GM20000 (cell line): ENCODE measurements at places on chromosomes 7 and 10.

- DNase-seq = peak; percentile 80
These were observed 1.8 kb downstream of the SNCG start for GRCh38 chr10:86960003-86960862.

DNA sequence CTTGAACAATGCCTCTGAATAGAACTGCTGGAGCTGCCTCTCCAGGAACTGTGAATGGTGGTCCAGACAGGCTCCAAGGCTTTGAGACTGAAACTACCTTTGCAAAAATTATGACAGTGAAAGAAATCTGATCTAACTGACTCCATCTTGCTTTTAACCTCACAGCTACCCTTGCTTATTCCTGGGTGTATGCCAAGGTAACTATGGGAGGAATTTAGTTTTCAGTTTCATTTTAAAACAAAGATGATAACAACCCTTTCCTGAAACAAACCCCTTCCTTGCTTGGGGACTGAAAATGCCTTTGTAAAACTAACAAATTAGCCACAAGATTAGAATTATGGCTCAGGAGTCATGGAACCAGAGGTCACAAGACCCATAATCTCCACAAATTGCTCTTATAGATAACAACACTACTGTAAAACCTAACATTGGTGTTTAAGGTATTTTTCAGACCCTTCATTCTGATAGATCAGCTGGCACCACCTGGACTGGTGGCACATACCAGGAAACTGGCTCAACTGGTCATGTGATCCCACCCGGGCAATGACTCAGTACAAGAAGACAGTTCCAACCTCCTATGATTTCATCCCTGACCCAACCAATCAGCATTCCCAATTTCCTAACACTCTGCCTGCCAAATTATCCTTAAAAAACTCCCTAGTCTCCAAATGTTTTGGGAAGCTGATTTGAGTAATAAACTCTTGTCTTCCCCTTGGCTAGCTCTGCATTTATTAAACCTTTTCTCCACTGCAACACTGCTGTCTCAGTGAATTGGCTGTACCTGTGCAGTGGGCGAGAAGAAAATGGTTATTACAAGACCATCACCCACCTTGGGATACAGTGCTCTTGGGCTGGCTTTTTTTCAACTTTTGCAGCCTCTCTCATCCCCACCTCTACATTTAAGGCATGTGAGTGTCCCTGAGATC lies 608.1 kb downstream of the TYW1 start:
- DNase-seq = no peak

GRCh38 chr7:95929710-95930280 lies 157.4 kb downstream of the DYNC1I1 start:
- no peak for DNase-seq

DNA sequence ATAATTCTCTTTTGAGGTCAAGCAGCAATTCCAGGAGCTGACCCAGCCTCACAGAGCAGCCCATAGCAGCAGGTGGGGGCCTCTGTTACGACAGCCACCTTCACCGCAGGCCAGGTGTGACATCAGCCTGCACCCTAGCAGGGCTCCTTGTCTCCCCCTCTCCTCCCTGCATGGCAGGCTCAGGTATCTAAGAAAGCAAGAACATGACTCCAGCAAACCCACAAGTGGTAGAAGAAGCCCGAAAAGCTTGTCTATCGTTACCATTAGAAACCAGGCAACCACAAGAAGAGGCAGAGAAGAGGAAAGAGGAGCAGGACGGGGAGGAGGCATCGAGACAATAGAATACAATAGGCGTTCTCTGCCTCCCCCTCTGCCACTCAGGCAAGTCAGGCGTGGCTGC lies 104.0 kb upstream of the PRR15 start:
- no peak for DNase-seq

- no peak for DNase-seq
These were observed 160.4 kb upstream of the NPVF start for GRCh38 chr7:25388681-25389080.

DNA sequence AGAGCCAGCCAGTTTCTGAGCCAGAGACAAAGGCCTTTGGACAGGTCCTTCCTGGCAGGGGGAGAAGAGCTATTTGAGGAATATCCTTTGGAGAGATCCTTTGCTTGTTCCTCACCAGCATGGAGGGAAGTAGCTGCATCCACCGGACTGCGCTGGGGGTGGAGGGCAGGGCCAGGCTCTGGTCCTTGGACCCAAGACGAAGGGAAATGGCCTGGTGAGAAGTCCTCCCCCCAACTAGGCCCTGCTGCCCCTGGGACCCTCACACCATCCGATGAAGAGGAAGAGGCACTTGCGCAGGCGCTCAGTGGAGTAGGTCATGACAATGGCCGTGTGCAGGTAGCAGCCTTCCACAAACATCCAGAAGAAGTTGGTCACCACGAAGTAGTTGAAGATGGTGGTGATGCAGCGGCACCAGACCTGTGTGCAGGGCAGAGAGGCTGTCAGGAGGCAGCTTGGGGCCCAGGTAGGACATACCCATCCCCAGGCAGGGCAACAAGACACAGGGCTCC lies 19.8 kb downstream of the CRHR2 start:
- DNase-seq = no peak

GRCh38 chr10:91957091-91957490 lies 33.5 kb downstream of the BTAF1 start:
- DNase-seq = no peak
